ENCODE measurements at places on chromosomes 6 and 20. TPM values are rescaled to one million over a fixed set of nuclear protein-coding genes. Genes with fewer than 3 reads are reported as not detected.
A peak's percentile ranks its signal among the peaks of the same experiment; 100 is the strongest.

DNA sequence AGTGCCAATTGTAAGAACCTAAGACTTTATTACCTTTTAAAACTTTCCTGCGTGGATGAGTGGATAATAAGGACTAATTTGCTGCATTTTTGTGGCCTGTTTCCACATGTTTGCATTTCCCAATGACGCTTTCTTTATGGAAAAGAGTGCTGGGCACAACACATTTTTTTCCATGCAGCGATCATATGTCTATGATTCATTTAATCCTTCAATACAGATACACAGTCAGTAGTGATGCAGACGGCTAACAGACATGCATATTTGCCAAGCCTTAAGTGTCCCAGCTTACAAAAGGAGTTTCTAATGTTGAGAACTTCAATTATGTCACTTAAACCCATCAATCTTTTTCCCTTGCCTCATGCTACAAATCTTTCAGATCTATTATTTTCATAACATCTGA, 239.8 kb upstream of the PREP start:
- H3K36me3 ChIP-seq: no peaks in the 10 kb centered on the region
- DNase-seq: no peak
- no peak overlapping the region for H3K4me3 ChIP-seq
- H3K4me1 ChIP-seq: no peaks in the 10 kb centered on the region
- H3K27ac ChIP-seq: no peak overlapping the region

DNA sequence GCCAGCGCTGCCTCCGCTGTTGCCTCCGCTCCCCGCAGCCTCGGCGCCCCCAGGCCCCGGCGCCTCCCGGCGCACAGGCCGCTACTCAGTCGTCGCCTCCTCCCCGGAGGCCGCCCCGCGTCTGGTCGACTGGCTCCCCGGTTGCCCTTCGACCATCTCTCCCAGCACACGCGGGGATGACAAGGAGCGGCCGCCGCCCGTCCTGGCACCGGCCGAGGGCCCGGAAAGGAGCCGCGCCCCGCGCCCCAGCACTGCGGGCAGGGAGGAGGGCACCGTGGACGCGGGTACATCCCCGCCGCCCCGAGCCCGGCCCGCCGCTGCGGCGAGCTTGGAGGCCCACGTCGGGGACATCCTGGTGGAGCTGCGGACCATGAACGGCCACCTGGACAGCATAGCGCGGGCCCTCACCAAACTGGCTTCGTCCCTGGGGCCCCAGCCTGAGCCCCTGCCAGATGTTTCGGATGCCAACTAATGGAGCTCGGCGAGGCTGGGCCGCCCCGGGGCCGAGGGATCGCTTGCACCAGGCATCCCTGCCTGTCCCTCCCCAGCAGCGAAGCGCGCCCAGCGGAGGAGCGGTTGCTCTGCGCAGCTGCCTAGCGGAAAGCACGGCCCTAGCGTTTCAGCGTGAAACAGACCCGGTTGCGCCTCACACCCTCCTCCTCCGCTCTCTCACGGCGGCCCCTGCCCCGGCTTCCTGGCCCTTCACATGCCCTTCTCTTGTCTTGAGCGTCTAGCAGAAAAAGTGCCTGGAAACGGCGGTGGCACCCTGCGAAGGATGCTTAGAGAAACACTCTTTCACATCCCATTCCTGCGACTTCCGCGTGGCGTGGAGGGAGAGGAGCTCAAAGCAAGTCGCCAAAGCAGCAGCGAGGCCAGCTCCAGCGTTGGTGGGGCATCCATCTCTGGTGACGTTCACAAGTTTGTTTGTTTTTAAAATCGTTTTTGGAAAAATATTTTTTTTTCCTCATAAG, 285.8 kb upstream of the SUPT3H start:
- no peaks in the 10 kb centered on the region for H3K4me1 ChIP-seq
- H3K27me3 ChIP-seq: no peaks in the 10 kb centered on the region
- no peak for DNase-seq
- H3K36me3 ChIP-seq: no peaks in the 10 kb centered on the region

DNA sequence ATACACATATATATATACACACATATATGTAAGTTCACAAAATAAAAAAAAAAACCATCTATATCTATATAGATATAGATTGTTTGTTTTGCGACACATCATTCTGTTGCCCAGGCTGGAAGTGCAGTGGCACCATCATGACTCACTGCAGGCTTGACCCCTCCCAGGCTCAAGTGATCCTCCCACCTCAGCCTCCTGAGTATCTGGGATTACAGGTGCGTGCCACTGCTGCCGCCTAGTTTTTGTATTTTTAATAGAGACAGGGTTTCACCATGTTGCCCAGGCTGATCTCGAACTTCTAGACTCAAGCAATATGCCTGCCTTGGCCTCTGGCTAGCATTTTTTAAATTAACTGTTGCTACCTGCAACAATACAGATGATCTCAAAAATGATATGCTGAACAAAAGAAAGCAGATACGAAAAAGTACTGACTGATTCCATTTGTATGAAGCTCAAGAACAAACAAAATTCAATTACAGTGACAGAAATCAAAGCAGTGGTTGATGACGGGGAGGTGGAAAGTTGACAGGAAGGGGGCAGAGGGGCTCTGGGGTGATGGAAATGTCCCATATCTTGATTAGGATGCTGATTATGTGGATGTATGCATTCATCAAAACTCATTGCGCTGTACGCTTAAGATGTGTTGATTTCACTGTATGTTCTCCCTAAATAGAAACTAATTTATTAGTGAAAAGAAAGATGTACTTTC, 49.6 kb downstream of the ATXN1 start:
- H3K4me1 ChIP-seq: peaks cover 3% of the 10 kb centered on the region
- peak overlapping the region; percentile 83 for H3K27ac ChIP-seq
- no peak for DNase-seq
- no peaks in the 10 kb centered on the region for H3K27me3 ChIP-seq
- no peak overlapping the region for H3K4me3 ChIP-seq

PTP4A1 gene
- 19.0 TPM for total RNA-seq

DNA sequence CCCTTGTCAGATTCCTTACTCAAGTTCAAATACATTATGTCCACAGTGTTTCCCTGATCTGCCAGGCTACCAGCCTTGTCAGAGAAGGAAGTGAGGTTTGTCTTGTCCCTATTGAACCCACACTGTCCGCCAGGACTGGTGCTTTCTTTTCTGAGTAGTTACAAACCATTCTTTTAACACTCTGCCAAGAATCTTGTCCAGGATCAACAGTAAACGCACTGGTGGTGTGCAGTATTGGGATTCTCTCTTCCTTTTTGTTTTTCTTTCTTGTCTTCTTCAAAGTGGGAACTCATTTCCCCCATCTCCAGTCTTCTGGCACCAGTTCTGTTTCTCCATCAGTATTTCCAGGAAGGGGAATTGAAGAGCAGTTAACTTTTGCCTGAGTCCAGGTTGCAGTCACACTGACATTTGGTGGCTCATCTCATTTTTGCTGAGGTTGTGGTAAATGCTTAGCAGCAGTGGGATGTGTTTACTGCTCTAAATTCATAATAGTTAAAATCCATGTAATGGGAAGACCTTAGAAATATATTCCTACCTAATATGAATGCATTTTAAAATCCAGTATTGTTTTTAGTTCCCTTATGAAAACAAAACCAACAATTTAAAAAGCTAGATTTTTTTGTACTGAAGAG, 295.3 kb downstream of the PRL start:
- H3K27ac ChIP-seq: no peak overlapping the region
- H3K4me1 ChIP-seq: no peaks in the 10 kb centered on the region
- H3K36me3 ChIP-seq: no peaks in the 10 kb centered on the region
- no peaks in the 10 kb centered on the region for H3K27me3 ChIP-seq

All from uterus (tissue), 4 donors.